ENCODE measurements at places on chromosomes 4 and X.

GRCh38 chrX:149472625-149473024 lies 32.5 kb downstream of the IDS start:
- no peak for DNase-seq

DNA sequence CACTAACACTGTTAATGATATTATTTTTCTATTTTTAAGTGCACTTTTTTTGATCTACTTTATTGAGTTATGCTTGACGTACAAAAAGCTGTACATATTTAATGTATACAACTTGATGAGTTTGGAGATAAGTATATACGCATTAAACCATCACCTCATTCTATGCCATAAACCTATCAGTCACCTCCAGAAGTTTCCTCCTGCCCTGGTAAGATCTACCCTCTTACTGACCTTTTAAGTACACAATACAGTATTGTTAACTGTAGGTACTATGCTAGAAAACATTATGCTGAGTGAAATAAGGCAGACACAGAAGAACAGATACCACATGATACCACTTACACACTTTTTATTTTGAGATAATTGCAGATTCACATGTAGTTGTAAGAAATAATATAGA lies 36.9 kb downstream of the INTS6L start:
- DNase-seq, result no peak

- no peak for DNase-seq
These were observed 57.8 kb downstream of the PPP1R2C start for GRCh38 chrX:42720209-42720608.

- no peak for DNase-seq
These were observed 60.8 kb downstream of the PALLD start for GRCh38 chr4:168557658-168558057.

DNA sequence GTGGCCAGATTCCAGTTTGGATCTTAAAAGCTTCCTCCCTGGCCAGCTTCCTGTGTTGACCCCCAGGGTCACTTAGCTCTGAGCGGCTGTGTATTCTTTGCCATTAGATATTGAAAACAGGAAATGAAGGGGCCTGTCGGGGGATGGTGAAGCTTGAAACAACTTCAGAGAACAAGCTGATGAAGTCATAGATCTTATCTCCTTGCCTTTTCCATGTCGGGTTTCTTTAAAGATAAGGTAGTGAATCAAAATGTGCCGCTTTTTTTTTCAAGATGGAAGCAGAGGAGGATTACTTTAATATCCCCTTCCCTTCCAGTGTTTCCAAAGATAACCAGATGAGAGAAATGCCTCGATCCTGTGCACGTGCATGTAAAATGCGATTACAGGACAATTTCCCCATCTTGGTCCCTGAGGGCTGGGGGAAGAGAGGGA lies 508.5 kb downstream of the MID1IP1 start:
- DNase-seq, result no peak

DNA sequence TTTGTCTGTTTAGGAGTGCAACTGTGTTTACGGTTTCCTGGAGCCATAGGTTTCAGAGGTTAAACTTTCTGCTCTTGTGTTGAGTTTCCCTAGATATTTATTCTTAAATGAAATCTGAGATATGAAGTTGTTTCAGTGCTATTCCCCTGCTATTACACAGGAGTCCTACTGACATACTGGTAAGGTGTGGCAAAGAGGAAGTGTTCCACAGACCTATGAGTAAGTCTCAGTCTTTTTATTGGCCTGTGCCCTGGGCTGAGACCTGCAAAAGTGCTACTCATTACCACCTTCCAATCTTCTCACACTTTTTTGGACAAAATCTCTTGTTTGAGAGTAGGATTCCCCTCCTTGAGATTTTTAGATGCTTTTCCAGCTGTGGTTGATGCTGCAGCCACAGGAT lies 35.6 kb upstream of the MAGEA8 start:
- no peak for DNase-seq

- DNase-seq, result no peak
These were observed 106.8 kb downstream of the ELOVL6 start for GRCh38 chr4:110091434-110092140.

DNA sequence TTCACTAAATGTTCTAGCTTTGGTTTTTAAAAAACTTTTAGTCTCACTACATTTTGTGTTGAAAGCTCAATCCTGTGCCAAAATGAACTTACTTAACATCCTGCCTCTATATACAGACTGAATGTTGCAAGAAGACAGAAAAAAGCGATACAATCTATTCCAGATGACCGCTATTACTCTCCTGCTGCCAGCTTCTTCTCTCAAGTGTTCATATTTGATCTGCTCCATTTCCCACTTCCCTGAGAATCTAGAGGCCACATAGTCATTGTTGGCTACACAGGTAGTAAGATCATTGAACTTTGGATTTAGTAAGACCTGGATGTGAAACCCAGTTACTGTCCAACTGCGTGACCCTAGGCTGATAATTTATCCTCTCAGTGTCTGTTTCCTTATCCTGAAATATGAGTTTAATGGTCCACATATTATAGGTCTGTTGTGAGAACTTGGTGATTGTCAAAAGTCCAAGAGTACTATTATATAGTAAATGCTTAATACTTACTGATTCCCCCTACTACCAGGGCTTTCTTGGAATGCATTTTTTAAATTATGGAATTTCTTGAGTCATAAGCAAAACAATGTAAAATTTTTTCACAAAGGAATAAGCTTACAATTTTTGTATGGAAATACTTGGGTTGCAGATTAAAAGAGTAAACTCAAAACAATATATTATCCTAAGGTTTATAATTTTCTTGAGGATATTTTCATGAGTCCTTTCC lies 976.8 kb upstream of the ADGRL3 start:
- no peak for DNase-seq
